ENCODE measurements at places on chromosomes 4 and X.

DNA sequence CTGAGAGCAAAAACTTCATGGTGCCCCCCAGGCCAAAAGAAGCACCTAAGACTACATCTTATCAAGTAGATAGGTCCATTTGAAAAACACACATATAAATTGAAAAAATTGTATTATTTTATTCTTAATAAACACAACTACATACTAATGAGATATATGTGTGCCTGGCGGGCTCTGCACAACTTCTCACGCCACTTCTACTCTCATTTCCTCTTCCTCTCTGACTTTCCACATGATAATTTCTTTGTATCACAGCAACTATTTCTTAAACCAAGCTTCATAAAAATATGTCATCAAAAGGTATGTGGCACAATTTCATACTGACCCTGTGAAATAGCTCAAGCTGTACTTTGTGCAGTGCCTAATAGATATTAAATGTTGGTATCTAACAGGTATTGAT, 10.7 kb upstream of the NPY2R start:
- DNase-seq: no peak

- DNase-seq: no peak
Observed at GRCh38 chrX:53249408-53250042, 24.5 kb upstream of the KDM5C start.

DNA sequence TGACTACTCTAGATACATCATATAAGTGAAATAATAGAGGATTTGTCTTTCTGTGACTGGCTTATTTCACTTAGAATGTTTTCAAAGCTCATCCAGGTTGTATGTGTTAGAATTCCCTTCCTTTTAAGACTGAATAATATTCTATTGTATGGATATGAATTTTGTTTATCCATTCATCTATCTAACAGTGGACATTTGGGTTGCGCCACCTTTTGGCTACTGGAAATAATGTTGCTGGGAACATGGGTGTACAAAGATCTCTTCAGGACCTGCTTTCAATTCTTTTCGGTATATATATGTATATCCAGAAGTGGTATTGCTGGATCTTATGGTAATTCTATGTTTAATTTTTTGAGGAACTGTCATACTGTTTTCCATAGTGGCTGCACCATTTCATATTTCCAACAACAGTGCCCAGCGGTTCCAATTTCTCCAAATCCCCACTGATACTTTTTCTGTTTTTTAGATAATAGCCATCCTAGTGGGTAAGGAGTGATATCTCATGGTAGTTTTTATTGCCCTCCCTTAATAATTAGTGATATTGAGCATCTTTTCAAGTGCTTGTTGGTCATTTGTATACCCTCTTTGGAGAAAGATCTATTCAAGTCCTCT, 3.4 kb upstream of the SCD5 start:
- peak; percentile 72 for DNase-seq

DNA sequence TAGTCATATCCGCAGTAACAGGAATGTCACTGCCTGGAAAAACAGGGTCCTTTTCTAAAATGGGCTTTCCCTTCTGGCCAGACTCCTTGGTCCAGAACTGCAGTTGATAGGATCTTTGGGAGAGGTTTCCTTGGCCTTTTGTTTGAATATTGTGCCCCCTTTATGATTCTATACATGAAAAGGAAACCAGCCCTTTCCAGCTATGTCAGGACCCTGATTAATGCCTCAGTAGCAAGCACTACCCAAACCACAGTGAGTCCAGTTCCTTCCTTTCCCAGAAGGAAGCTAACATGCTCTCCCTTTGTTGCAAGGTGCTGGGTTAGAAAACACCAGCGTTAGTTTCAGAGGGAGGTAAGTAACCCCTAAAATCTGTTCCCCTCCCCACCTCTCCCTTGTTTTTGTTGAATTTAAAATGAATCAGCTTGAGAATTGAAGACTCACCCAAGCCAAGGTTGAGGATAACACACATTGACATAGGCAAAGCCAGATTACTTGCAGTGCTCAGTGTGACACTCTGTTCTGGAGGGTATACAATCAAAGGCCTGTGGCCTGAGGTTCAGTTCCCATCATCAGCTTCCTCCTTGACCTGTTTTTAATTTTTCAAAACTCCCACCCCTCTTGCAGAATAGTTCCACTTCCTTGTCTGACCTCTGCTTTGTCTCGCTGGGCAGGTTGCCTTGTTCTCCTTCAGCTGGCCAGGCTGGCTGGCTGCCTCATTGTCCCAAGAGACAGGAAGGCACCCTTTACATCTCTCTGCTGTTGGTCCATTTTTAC, 87.6 kb upstream of the PLAC1 start:
- no peak for DNase-seq

- no peak for DNase-seq
Observed at GRCh38 chr4:108399610-108400265, 220.6 kb upstream of the RPL34 start.

DNA sequence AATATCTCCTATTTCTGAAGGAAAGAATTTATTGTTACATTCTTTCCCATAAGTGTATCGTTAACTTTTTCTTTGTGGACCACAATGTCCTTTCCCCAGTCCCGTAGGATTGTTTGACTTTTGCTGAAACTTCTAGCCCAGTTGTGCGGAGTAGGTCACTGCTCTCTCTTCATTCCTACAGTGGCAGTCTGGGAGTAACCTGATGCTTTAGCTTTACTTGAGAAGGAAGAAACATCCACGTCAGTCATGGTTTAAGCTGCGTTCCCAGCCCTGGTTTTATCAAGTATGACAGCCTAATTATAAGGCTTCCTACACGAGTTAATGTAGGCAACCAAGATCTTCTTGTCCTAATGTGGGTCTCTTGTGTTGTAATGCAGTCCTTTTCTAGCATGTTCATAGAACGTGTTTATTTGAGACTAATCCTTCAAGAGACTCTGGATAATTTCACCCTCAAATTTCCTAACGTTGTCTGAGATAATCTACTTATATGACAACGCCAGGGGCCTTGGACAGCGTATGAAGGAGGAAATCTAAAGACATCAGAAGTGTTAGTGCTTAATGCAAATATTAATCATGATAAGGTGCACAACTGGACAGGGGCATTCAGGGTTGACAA, 40.8 kb upstream of the GRPR start:
- no peak for DNase-seq

DNA sequence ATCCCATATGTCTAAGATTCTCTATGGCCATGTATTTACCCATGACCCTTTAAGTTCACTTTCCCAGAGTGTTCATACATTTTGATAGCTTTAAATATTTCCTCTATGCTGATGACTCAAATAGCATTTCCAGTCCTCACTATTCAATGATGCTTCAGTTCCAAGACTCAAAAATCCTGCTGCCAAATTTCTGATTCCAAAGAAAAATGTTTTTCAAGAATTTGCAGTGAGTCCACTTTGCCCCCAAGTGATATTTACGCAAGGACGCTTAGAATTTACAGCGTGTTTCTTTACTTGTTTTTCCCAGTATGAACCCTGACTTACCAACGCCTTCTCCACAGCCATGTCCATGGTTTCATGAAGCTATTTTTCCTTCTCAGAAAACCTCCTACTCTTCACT, 127.9 kb upstream of the PCDH18 start:
- DNase-seq: peak; percentile 52

GRCh38 chr4:120731561-120731960, 191.0 kb downstream of the PRDM5 start:
- DNase-seq: no peak

GRCh38 chrX:123884809-123885408, 25.1 kb downstream of the XIAP start:
- peak; percentile 70 for DNase-seq

DNA sequence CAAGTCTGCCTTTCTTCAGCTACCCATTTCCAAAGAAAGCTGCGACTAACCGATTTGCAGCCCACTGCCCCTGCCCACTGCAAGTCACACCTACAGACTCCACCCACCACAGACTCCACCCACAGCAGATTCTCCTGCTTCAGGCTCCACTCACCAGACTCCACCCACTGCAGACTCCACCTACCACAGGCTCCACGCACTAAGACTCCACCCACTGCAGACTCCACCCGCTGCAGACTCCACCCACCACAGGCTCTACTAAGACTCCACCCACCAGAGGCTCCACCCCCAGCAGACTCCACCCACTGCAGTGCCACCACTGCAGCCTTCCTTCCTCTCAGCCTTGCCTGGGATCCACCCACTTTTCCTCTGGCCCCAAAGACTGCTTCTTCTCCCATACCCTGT, 41.3 kb downstream of the ABLIM2 start:
- peak; percentile 34 for DNase-seq

DNA sequence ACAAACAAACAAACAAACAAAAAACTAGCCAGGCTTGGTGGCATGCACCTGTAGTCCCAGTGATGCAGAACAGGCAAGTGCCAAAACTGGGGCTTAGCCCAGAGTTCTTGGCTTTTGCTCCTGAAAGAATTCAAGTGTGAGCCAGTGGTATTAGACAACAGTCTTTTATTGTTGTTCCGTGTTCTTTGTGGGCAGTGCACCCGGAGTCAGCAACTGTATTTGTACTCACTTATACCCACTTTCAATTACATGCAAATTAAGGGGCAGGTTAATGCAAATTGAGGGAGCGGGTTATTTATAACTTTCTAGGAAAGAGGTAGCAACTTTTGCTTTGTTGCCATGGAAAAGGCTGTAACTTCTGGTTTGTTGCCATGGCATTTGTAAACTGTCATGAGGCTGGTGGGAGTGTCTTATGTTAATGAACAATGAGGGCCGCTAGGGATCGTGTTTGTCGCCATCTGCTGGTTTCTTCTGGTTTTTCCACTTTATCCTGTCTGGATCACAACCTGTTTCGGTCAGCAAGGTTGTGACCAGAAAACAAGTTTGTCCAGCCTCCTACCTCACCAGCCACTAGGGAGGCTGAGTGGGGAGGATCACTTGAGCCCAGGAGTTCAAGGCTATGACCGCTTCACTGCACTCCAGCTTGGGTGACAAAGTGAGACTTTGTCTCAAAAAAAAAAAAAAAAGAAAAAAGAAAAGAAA, 88.8 kb upstream of the ESX1 start:
- peak; percentile 90 for DNase-seq

GRCh38 chr4:70120323-70120722, 33.7 kb upstream of the PRR27 start:
- DNase-seq: no peak

GRCh38 chr4:41887821-41888686, 47.2 kb upstream of the TMEM33 start:
- DNase-seq: peak; percentile 79

- no peak for DNase-seq
Observed at GRCh38 chr4:104641418-104641817, 146.7 kb upstream of the CXXC4 start.

GRCh38 chrX:133958997-133959688, 26.3 kb downstream of the GPC3 start:
- DNase-seq: no peak

- DNase-seq: no peak
Observed at GRCh38 chr4:181693517-181693916, 549.7 kb upstream of the TENM3 start.

All from choroid plexus epithelial cell (primary cell).